MG63 (cell line): ENCODE measurements at places on chromosomes 7 and 10.

GRCh38 chr10:119651514-119652360, 557 bp downstream of the BAG3 start:
- no peak for DNase-seq

DNA sequence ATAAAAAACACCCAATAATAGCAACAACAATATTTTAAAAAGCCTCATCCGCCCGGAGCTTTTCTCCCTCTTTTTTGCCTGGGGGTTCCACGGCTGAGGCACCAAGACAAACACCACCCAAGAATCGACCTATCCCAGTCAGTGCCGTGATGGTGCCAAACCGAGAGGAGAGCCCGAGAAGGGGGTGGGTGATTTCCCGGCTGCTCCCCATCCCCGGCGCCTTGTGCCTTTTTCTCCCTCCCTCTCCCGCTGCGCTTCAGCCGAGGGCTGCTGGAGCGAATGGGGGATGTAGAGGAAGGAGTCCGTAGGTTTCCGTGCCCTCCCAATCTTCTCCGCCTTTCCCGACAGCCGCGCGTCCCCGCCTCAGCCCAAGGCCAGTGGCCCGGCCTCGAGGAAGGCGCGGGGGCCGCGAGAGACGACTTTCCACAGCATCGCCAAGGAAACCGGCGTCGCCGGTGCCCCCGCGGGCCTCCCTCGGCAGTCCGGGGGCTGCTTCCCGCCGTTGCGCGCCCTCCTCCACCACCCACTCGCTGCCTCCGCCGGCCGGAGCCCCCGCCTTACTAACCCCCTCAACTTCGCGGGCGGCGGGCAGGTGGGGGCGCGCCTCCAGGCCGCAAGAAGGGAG, 1.3 kb downstream of the EGR2 start:
- no peak for DNase-seq

DNA sequence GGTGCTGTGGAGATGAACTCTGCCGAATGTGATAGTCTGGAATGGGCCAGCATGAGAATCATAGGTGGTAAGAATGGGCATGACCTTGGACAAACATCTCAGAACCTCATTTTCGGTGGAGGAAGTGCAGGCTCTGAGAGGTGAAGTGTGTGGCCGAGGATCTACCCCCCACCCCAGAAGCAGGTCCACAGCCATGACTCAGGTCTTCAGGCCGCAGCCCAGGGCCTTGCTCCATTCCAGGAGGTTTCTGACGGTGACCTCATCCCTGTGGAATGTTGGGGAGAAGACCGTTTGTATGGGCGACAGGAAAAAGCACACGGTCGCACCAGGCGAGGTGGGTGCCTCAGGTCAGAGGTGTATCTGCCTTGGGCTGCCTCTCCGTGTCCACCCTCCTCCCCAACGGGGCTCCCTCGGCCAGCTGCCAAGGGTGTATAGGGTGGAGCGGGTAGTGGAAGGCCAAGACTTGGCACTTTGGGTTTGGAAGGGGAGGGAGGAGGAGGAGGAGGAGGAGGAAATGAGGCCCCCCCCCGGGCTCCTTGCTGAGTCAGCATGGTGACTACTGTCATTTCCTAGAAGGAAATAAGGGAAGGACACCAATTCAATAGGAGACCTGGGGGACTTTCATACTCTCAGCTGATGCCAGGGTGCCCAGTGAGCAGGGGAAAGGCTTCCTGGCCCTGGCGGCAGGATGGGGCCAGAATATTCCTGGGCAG, 168.0 kb upstream of the RHEB start:
- peak; percentile 94 for DNase-seq

DNA sequence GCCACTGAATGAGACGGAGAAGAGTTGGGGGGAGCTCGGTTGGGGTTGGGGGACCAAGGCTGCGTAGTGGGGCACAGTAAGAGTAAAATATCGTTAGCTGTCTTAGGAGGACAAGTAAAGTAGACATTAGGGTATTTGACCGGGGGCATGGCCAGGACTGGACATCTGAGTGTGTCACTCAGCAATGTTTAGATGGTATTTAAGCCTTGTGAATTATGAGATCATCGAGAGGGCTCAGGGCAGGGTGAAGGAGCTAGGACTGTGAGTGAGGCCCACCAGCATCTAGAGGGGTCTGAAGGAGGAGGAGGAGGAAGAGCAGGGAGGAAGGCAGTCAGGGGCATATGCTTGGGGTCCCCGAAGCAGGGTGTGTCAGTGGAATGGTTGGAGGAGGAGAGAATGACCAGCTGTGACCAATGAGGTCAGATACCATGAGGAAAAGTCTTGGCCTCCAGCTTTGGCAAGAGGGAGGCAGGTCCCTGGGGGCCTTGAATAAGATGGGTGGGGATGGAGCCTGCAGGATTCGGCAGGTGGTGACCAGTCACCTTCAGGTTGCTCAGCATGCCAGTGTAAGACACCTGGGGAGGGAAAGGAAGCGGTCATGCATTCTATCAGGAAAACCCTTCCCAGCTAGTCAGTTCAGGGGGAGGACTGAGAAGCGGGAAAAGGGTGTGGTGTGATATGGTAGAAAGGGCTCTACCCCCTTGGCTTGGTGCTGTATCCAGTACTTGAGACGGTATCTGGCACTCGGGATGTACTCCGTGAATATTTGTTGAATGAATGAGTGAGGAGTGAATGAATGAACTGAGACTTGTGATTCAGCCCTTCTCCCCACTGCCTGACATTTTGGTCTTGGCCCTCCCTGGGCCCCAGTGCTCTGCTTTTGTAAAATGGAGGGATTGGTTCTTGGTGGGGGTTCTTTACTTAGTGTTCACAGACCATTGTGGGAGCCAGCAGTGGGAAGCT, 34.8 kb upstream of the SH2D4B start:
- no peak for DNase-seq

DNA sequence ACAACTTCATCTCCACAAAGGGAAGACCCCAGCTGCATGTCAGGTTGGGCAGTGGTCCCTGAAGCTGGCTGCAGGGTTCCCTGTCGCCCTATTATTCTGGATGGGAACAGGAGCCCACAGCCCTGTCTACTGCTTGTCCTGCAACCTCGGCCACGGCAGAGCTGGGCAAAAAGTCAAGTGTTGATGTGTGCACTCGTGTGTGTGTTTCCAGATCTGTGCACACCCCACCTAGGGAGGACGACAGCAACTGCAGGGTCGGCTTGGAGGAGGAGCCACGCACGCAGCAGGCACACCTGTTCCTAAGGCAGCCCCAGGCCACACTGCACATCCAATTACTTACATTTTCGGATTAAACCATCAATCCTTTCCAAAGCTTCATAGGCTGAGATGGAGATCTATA, 23.6 kb downstream of the PITRM1 start:
- no peak for DNase-seq

DNA sequence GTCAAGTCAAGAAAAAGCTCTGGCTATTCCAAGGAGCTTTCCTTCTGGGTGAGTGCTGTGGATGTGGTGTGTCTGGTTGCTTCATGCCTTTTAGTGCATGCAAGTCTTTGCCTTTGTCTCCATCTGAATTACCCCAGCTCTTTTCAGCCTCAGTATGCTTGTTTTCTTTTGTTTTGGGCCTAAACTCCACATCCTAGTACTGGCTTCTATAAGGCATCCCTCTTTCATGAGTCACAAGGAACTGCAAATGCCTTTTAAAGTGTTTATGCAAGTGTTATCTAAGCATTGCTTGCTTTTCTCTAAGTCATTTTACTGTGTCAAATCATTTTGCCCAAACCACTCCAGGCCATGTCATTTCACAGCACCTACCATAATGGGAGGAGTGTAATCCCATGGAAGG, 132.1 kb downstream of the PLCE1 start:
- DNase-seq = no peak
